ENCODE measurements at places on chromosomes 1 and 21. TPM values are rescaled to one million over a fixed set of nuclear protein-coding genes. Genes with fewer than 3 reads are reported as not detected.

Gene NGF
- total RNA-seq, result 7.7 TPM

Gene MAGI3
- total RNA-seq, result 12.4 TPM

Gene ARHGAP29
- total RNA-seq, result 37.7 TPM

Gene THAP3
- total RNA-seq, result 18.4 TPM

Gene PRKAA2
- 7.3 TPM for total RNA-seq

Gene C1orf105
- not detected for total RNA-seq

Gene BRDT
- total RNA-seq, result not detected

Gene TNFRSF14
- 25.8 TPM for total RNA-seq

Gene KPRP
- not detected for total RNA-seq

Gene SH2D2A
- total RNA-seq, result 0.53 TPM

Gene AADACL3
- not detected for total RNA-seq

Gene S100A10
- 117 TPM for total RNA-seq
